Adrenal gland (tissue), 19 donors: ENCODE measurements at places on chromosomes 7 and 10. TPM values are rescaled to one million over a fixed set of nuclear protein-coding genes. Genes with fewer than 3 reads are reported as not detected.

ZNF727 gene
- polyA plus RNA-seq: 0.10 TPM

DNA sequence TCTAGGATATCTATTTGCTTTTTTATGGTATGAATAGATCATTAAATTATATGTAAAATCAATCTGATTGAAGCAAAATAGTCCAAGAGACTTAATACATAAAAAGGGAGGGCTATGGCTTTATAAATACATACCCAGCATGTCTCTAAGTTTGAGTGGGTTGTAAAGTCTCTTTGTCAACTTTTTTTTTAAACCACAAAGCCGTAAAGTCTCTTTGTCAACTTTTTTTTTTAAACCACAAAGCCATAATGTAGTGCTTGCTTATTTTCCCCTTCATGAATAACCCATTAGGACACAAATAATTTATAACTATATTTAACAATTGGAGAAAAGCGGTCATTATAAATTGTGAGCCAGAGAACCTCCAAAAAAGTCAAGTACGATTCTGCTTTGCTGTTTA, 5.7 kb downstream of the HECTD2 start:
- DNase-seq: no peak

GRCh38 chr10:97178074-97178473, 7.7 kb downstream of the SLIT1 start:
- DNase-seq: no peak

ADAP1 gene
- 0.29 TPM for polyA plus RNA-seq

GRCh38 chr10:78955206-78955605, 113.6 kb upstream of the ZMIZ1 start:
- no peak for DNase-seq

DNA sequence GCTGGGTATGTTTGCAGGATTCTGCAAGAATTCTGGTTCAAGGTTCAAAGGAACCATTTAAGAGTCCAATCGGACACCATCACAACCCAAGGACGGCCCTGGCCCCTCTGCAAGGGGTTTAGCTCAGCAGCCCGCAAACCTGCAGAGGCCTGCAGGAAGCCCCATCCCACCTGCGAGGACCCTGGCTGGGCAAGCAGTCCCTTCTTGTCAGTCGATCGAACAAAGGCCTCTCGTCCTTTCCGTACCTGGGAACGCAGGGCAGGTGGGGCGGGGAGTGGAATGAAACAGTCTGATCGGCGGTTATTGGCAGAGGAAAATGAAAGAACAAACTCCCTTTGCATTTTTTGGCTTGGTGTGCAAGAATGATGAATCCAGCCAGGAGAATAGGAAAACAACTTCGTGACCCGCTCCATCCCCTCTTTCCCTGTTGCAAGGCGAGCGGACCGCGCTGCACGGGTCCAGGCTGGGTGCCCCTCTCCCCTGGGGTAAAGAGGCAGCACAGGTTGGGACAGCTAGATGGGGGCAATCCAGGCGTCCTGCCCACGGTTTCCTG, 73.7 kb downstream of the INSIG1 start:
- no peak for DNase-seq

- no peak for DNase-seq
Measured at GRCh38 chr7:139043823-139044812, 8.3 kb upstream of the ZC3HAV1L start.

SFRP4 gene
- polyA plus RNA-seq: 5.2 TPM

DNA sequence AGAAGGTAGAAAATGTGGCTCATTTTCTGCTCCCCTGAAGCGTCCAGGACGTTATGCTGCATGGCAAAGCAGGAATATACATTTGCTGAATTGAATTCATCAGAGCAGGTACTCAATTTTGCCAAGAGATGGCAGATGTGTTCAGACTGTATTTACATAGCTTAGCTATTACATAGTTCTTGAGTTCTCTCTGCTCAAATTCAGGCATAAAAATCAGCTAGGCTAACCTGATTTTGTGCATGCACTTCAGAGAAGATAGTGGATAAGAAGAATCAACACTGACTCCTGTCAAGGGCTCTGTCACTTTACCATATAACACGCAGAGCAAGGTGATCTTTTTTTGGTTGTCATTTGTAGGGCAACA, 209.2 kb upstream of the FAM3C start:
- DNase-seq: no peak

DNA sequence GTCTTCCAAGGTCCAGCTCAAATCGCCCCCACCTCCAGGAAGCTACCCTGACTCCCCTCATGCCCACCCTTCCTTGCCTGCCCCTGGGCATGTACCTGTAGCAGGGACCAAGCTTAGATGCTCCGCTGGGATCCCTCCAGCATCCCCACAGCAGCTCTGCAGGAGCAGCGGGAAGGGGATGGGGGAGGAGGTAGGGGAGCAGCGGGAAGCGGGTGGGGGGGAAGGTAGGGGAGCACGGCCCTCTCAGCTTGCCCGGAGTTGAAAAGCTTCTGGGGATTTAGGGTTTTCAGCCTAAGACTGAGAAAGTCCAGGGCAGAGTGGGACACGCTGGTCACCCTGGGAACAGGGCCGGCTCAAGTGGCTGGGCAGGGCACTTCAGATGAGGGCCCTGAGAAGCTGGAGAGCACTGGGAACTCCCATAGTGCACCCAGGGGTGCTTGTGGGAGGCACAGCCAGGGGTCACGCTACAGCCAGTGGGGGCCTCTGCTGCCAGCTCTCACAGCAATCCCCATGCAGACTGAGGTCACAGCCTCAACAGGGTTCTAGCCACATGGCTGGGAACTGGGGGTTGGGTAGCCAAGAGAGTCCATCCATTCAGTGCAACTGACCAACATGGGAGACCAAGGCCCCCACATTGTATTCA, 13.4 kb downstream of the WDR86 start:
- DNase-seq: no peak

DNA sequence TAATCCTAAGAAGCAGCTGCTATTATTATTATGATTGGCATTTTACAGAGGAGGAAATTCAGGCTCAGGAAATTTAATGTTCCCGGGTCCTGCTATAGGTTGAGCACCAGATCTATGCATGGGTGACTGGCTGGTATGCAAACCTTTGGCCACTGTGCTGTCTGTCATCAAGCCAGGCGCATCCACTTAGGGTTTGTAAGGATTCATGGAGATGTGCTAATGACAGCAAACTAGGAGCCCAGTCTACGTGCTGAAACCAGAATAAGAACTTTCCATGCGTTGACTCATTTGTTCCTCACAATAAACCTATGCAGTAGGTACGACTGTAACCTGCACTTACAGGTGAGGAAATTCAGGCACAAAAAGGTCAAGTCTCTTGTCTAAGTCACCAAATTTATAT, 64.5 kb upstream of the ZMIZ1 start:
- no peak for DNase-seq

- DNase-seq: no peak
Measured at GRCh38 chr7:150335108-150335773, 6.2 kb downstream of the RARRES2 start.

GRCh38 chr7:16758631-16759611, 5.4 kb downstream of the TSPAN13 start:
- no peak for DNase-seq

DNA sequence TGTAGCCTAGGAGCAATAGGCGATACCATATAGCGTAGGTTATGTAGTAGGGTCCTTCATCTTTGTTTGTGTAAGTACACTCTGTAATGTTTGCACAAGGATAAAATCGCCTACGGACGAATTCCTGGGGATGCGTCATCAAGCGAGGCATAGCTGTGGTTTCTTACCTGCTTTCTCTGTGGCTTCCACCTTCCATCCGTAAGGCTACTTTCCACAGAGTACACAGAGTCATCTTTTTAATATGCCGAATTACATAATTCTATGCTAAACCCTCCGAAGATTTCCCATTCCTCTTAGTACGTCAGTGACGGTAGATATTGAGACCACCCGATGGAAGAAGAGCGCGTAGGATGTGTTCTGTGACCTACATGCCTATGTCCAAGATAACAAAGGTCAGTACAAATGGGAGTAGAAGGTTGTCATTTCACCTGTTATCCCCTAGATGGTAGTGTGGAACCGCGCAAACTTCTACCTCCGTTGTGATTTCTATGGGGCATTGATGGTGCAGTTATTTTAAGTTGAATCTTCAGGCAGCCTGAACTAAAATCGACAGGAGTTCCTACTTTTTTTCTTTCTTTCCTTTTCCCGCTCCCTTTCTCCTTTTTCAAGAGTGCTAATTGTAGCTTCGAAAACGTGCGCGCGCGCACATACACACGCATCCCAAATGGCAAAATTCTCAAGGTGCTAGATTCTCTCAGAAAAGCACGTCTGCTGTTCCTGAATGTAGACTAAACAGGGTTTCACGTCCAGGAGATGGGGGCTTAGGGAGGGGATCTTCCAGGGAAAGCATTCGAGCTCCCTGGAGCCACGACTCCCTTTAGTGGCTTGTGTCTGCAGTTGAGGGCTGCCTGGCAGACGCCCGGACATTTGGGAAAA, 111.7 kb upstream of the MBL2 start:
- DNase-seq: peak; percentile 50

NEUROG3 gene
- polyA plus RNA-seq: 0.07 TPM

RPEL1 gene
- polyA plus RNA-seq: not detected

DNA sequence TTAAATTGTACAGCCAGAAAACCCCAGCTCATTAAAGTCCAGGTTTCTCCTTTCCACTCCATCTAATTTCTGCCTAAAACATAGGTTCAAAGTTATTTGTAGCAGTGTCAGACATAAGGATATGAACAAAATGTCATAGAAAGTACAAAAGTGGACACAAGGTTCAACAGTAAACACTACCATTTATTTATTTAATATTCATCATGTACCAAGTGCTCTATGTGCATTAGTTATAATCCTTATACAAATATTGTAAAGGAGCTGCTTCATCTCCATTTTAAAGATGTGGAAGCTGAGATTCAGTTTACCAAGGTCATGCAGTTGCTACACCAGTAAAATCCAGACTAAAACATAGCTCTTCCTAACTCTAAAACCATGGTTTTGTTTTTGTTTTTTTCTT, 52.0 kb upstream of the CDK1 start:
- DNase-seq: no peak

RRP12 gene
- polyA plus RNA-seq: 27.2 TPM

- no peak for DNase-seq
Measured at GRCh38 chr7:28520074-28521015, 108.0 kb downstream of the CREB5 start.

- DNase-seq: no peak
Measured at GRCh38 chr10:124126145-124126982, 33.0 kb upstream of the CHST15 start.

GRCh38 chr7:50664461-50664922, 99.3 kb upstream of the DDC start:
- no peak for DNase-seq

- peak; percentile 17 for DNase-seq
Measured at GRCh38 chr10:36538953-36539586, 586.3 kb upstream of the ANKRD30A start.

PPP1R9A gene
- polyA plus RNA-seq: 7.2 TPM

- DNase-seq: peak; percentile 56
Measured at GRCh38 chr7:79454361-79454960, 994 bp upstream of the MAGI2 start.

- DNase-seq: peak; percentile 76
Measured at GRCh38 chr7:774161-775109, 47.4 kb upstream of the PRKAR1B start.

DNA sequence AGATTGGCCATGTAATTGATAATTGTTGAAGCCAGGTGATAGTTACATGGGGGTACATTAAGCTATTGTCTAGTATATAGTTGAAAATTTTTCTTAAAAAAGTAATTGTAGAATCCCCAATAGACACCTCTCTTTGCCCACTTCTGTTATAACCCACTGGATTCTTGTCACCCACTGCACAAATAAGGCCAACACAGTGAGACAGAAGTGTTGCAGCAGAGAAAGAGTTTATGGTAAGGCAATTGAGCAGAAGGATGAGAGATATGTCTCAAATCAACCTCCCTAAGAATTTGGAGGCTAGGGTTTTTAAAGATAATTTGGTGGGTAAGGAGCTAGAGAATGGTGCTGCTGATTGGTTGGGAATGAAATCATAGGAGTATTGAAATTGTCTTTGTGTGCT, 270.3 kb upstream of the TAC1 start:
- no peak for DNase-seq

DNA sequence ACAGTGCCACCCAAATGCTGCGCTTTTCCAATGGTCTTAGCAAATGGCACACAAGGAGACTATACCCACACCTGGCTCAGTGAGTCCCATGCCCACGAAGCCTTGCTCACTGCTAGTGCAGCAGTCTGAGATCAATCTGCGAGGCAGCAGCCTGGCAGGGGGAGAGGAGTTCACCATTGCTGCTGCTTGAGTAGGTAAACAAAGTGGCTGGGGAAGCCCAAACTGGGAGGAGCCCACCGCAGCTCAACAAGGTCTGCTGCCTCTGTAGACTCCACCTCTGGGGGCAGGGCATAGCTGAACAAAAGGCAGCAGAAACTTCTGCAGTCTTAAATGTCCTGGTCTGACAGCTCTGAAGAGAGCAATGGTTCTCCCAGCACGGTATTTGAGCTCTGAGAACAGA, 891.2 kb downstream of the PCDH15 start:
- DNase-seq: no peak

GRCh38 chr7:44048031-44048795, 3.7 kb downstream of the DBNL start:
- peak; percentile 48 for DNase-seq

DNA sequence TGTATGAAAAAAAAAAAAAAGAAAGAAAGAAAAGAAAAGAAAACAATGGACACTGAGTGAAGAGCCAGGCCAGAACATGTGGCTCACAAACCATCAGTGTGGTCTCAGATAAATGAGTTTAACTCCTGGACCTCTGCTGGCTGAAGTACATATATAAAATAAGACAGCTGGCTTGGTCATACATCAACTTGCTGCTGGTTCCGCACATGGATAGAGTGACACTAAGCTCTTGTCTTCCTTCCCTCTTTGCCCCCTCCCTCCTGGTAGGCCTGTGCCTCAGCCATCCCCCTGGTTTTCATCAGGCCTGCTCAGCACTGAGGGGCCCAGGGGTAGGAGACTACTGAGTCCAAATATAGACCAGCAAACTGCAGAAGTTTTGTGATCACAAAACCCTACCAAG, 58.1 kb upstream of the DGKI start:
- no peak for DNase-seq

DNA sequence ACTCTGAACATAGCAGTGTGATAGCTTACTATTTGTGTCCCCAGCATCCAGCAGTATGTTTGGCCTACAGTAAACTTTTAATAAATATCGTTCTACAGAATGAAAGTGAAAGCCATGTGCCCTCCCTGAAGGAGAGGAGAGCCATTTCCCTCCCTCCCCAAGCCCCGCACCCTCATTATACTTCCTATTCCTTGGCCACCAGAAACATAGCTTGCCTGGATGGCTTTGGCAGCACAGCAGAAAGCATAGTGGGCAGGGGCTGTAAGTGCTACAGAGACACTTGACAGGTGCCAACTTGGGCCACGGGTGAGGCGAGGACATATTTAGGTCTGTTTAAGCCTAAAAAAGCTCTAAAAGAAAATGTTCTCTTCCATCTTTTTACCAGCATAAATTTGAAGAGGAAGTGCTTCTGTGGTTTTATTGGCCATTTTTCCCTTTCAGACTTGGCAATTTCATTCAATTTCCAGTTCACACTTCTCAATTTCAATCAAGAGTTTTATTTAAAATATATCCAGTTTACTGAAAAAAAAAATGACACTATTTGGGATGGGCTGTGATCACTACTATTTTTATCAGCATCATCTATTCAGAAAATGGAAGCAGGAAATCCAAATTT, 12.7 kb downstream of the HHEX start:
- peak; percentile 45 for DNase-seq
